Glutamatergic neuron (in vitro differentiated cells): ENCODE measurements at places on chromosomes 5 and 9.

DNA sequence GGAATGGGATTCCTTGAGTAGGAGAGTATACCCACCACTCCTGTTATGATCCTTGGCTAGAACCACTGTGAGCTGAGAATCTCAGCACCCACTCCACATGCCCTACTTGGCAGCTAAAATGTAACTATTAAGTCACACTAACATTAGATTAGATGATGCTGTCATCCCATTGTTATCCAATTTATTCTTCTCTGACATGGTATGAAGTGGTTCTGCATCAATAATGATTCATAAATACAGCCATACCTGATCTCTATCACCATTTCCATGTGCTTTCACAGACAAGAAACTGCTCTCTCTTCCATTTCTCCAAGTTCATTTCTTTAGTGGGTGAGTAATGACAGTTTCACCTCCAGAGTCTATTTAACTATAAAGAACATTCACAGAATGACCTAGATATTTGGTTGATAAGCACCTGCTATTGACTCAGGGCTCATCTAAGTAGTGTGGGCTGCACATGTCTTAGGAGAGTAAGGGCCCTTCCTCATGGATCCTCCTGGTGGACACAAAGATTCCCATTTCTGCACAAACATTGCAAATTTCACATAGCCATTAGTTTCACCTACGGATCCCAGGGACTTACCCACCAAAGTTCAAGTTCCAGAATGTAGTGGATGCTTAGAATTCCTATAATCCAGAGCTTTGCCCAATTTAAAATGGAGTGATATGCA, 187.9 kb downstream of the EBF1 start:
- no peak for DNase-seq

GRCh38 chr5:25119650-25120049, 474.9 kb upstream of the CDH10 start:
- DNase-seq: no peak

DNA sequence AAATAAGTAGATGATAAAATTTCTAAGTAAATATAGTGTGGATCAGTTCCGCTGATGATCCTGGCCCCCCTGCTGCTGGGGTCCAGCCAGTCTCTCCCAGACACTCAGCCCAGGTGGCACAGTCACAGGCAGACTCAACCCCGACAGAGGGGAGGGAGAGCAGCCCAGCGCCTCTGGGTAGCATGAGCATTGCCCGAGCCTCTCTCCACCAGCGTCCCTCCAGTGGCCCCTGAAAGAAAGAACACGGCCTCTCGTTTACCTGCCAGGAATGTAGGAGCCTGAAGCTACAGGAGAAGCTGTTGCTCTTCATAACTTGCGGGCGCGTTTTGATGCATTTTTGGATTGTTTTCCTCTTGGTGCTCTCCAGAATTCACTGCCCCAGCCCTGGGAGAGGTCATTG, 68.8 kb upstream of the ICE1 start:
- no peak for DNase-seq

- DNase-seq: no peak
Measured at GRCh38 chr9:26744191-26744965, 148.2 kb downstream of the CAAP1 start.

DNA sequence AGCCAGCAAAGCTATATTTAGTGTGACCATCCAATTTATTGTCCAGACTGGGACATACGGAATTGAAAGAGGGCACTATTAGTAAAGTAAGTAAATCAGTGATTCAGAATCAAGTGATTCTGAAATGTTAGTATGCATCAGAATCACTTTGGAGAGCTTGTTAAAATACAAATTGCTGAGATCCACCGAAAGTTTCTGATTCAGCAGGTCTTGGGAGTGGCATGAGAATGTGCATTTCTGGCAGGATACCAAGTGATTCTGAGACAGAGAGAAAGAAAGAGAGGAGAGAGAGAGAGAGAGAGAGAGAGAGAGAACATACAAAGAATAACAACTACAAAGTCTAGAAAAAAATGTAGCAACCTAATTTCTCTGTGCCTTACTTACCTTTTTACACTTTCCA, 65.4 kb upstream of the ASTN2 start:
- no peak for DNase-seq

DNA sequence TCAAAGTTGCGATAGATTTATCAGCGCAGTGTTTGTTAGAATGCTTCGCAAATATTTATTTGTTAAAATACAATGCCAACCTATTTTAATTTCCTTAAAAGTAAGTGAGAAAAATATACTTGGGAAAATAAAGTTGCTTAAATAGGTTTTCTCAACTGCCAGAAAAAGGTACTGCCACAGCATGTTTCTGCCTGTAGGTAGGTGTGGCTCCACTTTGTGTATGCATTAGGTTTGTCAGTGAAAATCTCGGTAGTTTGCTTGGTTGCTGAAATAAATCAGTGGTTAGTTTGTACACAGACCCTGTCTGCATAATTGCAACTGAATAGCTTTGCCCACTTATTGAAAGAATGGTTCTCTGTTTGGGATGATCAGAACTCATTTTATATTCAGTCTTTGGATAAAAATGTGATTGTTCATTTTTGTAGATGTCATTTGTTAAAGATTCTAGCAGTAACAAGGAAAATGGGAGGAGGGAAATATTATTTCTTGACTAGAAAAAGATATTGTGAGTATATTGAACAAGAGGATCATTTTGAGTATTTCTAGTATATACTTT, 25.7 kb downstream of the C9orf85 start:
- DNase-seq: no peak

DNA sequence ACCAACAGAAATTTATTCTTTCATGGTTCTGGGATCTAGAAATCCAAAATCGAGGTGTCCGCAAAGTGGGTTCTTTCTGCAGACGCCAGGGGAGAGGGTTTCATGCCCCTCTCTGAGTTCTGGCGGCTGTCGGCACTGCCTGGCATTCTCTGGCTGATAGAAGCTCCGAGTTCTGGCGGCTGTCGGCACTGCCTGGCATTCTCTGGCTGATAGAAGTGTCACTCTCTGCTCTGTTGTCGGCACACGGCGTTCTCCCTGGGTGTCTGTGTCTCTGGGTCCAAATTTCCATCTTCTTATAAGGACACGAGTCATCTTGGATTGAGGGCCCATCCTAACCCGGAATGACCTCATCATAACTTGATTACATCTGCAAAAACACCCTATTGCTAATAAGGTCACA, 7.6 kb downstream of the GFI1B start:
- no peak for DNase-seq

GRCh38 chr5:13357929-13358328, 586.6 kb downstream of the DNAH5 start:
- no peak for DNase-seq
